Caco-2 (cell line): ENCODE measurements at places on chromosomes 1 and 21. TPM values are rescaled to one million over a fixed set of nuclear protein-coding genes. Genes with fewer than 3 reads are reported as not detected.

Gene GBP7
- not detected in 2 replicates for total RNA-seq

GRCh38 chr1:184296466-184297243, 90.2 kb upstream of the C1orf21 start:
- no peak for DNase-seq

Gene VHLL
- total RNA-seq, result not detected in 2 replicates

DNA sequence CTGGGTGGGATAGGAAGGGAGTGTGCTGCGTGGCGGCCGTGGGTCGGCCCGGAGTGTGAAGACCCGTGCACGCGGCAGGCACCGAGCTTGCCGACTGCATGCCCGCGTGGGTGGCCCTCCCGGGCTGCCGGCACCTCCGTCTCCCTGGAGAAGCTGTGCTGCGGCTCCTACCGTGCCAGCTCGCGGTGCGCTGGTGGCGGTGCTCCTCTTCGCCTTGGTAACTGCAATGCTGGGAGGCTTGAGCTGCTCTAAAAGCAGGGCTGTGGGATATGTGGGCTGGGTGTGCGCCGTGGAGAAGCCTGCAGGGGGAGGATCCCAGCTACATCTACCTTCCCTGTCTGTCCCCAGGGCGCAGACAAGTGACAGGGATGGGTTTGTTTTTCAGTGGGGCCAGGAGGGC, 2.4 kb downstream of the GABRD start:
- no peak for DNase-seq

Gene CAPZB
- 205 and 223 TPM in 2 replicates for total RNA-seq

- no peak for DNase-seq
These were observed 13.6 kb upstream of the FAM89A start for GRCh38 chr1:231053493-231054162.

DNA sequence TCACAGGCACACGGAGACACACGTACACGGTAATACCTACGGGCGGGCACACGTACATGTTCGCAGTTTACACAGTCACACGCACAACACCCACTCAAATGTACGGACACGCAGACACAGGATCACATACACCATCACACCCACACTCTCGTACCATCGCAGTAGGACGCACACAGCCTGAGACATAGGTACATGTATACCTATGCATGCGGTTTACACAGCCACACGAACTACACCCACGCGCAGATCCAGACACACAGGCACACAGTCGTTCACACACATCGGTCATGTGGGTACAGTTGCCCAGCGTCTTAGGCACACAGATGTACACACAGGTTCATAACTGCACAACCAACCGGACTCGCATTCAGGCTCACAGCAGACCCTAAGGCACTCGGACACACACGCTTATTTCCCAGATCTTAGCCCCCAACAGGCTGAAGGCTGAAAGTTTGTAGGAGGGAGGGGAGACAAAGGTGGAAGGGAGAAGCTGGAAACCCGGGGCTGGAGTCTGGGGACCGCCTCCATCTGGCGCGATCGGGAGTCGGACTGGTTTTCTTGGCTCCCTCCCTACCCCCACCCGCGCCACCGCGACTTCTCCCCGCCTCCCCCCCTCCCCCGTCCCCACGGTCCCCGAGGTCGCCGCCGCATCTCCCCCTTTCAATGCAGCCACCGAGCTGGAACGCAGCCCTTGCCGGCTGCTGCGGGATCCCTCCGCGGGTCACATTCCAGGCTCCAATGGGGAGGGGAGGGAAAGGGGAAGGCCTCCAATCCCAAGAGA, 51.9 kb upstream of the SYNC start:
- no peak for DNase-seq

Gene CACNA1S
- 0.07 TPM in 2 replicates for total RNA-seq
